ENCODE measurements at places on chromosomes 3 and 15. TPM values are rescaled to one million over a fixed set of nuclear protein-coding genes. Genes with fewer than 3 reads are reported as not detected.

The NECTIN3 gene
- 3.0 TPM for total RNA-seq

The IL5RA gene
- total RNA-seq: not detected

The SENP5 gene
- 44.2 TPM for total RNA-seq

The PLCH1 gene
- 0.38 TPM for total RNA-seq

The CYP8B1 gene
- not detected for total RNA-seq

All from activated CD4-positive, alpha-beta T cell treated with anti-CD3 and anti-CD28 coated beads, Interleukin-2, amount 10 ng/mL, durations not matched to agents 24 days and 14 days (primary cell).